Activated CD4-positive, alpha-beta T cell treated with anti-CD3 and anti-CD28 coated beads, Interleukin-2, Interleukin-4, amounts not matched to agents 100 ng/mL and 50 ng/mL, durations not matched to agents 16 hours and 8 hours (primary cell): ENCODE measurements at places on chromosomes 12 and 14.

DNA sequence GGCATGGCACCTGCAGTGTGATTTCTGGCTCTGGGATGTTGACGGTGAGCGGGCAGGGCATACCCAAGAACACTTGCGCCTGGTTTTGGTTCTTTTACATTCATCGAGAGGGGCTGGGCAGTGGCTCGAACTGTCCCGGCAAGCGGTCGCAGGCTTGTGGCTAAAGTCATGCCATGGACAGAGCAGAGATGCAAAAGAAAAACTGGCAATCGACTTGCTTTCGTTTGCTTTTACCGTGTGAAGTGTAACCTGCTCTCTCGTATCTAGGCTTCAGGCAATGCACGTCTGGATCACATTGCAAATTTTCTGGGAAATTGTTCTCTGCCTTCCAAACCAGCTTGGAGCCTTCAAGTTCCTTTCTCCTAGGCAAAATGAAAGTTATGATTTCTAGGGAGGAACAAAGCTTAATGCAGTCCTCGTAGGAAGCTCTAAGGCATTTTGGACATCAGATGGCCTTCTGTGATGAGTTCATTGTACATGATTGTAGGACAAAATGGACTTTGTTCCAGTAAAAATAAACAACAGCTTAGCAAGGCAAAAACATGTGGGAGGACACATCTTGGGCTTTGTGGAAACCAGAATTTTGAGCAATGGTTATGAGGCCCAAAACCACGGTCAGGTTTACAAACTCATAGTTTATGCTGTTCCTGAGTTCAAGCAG, 18.3 kb downstream of the ADGRD1 start:
- no peak for DNase-seq

- DNase-seq = no peak
Observed at GRCh38 chr14:24285351-24285750, 14.0 kb upstream of the RABGGTA start.

GRCh38 chr12:497501-498160, 37.9 kb downstream of the B4GALNT3 start:
- no peak for DNase-seq

DNA sequence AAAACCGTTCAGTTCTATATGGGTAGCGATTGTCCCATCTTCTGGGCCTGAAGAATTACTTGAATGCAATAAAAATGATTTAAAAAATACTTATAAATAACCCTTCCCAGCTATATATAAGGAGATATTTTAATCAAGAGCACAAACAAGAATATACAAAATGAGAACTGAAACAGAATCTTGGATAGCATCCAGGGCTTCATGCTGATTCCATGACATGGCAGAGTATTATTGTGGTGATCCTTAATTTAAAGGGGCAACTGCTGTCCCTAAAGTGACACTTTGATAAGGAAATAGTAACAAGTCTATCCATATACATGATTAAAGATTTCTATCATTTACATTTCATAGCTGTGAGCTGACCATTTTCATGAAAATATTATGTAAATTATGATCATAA, 18.8 kb downstream of the WBP11 start:
- no peak for DNase-seq

DNA sequence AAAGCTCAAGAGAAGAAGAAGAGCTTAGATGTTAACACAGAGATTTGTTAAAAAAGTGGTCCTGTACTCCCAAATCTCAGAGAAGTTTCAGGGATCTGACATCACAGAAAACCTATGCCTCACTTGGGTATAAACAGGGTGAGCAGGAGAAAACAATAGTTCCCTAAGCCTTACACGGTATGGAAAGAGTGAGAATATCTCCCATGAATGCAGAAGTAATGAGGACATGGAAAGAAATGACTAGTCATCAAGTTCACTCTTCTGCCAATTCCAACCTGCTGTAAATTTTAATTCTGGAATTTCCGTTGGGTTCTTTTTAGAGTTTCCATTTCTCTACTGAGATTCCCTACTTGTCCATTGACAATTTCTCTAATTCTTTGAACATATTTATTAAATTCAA, 6.2 kb upstream of the PTGER2 start:
- DNase-seq = no peak

GRCh38 chr12:82015623-82016347, 256.6 kb upstream of the PPFIA2 start:
- DNase-seq = no peak

DNA sequence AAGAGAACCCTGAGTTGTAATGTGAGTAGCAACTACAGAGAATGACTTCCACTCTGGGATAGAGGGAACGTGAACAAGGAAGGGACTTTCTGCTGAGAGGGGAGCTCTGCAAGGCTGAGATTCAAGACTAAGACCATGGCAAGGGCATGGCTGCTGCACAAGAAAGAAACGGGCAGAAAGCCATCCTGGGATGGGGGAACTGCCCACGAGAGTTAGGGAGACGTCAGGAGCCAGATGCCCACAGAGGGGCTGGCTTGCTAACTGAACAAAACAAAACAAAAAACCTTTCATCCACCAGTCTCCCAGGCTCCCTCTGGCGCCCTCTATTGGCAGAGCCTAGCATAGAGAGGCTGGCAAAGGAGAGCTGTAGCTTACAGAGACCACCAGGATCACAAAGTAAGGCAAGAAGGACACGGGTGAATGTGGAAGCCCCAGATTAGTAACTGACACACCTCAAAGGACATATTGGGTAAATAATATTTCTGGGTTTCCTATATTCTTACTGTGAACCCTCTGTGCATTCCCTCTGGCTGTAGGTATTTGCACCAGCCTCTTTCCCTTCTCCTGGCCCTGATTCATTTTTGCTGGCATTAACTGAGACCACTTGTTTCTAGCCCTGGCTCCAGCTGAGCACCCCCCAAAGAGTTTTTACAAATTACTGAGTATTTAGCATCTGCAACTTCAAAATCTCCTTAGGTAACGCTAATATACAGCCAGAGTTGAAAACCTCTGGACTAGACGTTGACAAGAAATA, 338.3 kb downstream of the EMP1 start:
- DNase-seq = peak; percentile 57

GRCh38 chr14:101960225-101960624, 4.1 kb upstream of the DYNC1H1 start:
- peak; percentile 41 for DNase-seq

GRCh38 chr12:91975891-91976290, 169.8 kb downstream of the BTG1 start:
- DNase-seq = no peak
